ENCODE measurements at places on chromosomes 1 and 21.

- no peak for DNase-seq
These were observed 306.2 kb downstream of the MATN1 start for GRCh38 chr1:30417001-30417700.

DNA sequence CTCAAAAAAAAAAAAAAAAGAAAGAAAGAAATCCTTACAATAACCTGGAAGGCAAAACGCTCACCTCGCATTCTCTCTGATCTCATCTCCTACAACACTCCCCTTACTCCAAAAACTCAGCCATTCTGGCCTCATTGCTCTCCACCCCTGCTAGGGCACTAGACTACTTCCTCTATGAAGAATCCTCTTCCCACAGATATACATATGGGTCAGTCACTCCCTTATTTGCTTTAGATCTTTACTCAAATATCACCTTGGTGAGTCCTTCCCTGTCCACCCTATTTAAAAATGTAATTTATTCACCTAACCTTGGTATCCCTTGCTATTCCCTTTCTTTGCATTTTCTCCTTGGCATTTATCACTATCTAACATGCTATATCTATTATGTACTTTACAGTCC is 24.6 kb upstream of the KIF1B start:
- no peak for DNase-seq

GRCh38 chr1:186050360-186050759 is 316.2 kb downstream of the HMCN1 start:
- no peak for DNase-seq

- no peak for DNase-seq
These were observed 47.6 kb downstream of the FAAP20 start for GRCh38 chr1:2146836-2147517.

DNA sequence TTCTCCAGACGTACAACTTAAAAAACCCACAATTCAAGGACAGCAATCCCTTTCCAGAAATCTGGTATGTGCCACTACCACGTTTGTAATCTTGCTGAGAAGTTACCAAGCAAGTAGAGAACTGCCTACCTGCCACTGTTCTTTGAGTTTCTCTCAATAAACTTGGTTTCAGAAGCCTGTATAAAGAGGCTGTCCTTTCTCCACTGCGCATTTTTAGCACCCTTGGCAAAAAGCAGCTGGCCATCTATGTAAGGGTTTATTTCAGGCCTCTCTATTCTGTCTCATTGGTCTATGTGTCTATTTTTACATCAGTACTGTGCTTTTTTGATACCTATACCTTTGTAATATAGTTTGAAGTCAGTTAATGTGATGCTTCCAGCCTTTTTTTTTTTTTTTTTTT is 665.1 kb upstream of the BRINP3 start:
- no peak for DNase-seq

DNA sequence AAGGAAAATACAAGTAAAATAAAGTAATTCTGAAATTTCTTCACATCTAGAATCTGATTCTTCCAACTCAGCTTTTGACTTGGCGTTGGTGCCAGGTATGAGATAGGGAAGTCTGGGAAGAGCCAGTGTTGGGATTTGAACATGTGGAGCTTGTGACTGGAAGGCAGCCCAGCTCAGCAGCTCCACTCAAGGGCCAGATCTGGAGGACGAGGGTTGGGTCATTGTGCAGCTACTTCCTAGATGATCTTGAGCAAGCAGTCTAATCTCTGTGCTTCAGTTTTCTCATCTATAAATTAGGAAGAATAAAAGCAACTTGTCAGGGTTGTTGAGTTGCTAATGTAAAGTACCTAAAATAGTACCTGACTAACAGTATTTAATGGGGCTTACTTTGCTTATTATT is 5.0 kb downstream of the ADARB1 start:
- no peak for DNase-seq

DNA sequence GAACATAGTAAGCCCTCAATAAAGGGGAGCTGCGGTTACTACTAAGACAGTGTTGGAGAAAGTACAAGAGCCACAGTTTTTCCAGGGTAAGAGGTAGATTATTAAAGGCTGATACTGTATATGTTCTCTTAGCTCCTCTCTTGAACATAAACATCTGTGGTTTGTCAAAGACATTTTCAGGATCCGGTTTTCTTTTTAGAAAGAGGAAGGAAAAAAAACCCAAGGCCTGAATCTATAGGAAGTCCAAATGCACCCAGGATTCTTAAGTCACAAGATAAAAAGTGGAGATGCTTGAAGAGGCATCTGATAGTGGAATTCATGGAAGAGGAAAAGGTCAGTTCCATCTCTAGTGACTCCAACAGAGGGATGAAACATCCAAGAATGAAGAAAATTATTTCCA is 24.6 kb upstream of the SLC45A3 start:
- DNase-seq, result no peak

- DNase-seq, result no peak
These were observed 20.6 kb downstream of the XKR8 start for GRCh38 chr1:27980216-27980845.

GRCh38 chr1:218171302-218171893 is 113.7 kb upstream of the RRP15 start:
- peak; percentile 3 for DNase-seq

- no peak for DNase-seq
These were observed 1.6 kb downstream of the DONSON start for GRCh38 chr21:33586927-33587326.

GRCh38 chr1:231177936-231178335 is 16.1 kb downstream of the TRIM67 start:
- no peak for DNase-seq

- no peak for DNase-seq
These were observed 28.3 kb downstream of the ARID1A start for GRCh38 chr1:26724118-26724517.

DNA sequence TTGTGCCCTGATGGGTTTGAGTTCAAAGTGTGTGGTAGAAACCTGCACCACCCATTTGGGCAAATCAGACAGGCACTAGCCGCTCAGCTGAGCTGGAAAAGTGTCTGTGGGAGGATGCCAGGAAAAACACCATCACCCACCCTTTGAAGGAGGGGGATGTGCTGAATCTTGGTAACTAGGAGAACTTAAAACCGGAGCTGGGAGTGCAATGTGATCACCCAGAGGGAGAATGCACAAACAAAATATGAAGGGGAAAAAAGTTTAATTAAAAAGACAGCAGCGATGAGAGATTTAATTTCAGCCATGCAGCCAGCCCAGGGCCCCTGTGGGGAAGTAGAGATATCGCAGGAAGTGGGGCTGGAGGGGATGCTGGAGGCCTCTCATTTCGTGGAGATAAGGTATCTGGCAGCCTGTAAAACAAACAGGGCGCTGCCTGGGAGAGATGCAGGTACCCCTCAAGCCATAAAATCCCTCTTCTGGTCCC is 86.8 kb upstream of the BCAR3 start:
- no peak for DNase-seq

GRCh38 chr1:105122041-105122440 is 1372.3 kb downstream of the AMY1C start:
- no peak for DNase-seq

DNA sequence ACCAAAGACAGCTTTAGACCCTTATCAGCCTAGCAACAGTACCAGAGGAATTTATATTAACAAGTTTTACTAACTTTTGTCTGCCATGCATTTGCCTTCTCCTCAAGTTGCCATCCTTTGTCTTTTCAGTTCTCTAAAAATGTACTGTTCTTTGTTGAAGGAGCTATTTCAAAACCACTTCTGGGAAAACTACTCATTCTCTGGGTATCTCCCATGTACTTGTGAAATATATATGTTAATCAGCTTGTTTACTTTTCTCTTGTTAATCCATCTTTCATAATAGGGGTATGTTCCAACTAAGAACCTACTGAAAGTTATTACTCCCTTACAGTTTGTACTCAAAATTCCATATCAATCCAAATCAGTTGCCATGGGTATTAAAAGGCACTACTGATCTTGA is 16.3 kb downstream of the DPYD start:
- DNase-seq, result no peak

- DNase-seq, result no peak
These were observed 241.0 kb downstream of the DISC1 start for GRCh38 chr1:231867607-231868006.

- no peak for DNase-seq
These were observed 25.5 kb downstream of the USP1 start for GRCh38 chr1:62462370-62462769.
